EL (cell line): ENCODE measurements at places on chromosomes 5 and 9.
A peak's percentile ranks its signal among the peaks of the same experiment; 100 is the strongest.

- DNase-seq: no peak
Observed at GRCh38 chr9:126833020-126833419, 27.4 kb upstream of the ZBTB34 start.

DNA sequence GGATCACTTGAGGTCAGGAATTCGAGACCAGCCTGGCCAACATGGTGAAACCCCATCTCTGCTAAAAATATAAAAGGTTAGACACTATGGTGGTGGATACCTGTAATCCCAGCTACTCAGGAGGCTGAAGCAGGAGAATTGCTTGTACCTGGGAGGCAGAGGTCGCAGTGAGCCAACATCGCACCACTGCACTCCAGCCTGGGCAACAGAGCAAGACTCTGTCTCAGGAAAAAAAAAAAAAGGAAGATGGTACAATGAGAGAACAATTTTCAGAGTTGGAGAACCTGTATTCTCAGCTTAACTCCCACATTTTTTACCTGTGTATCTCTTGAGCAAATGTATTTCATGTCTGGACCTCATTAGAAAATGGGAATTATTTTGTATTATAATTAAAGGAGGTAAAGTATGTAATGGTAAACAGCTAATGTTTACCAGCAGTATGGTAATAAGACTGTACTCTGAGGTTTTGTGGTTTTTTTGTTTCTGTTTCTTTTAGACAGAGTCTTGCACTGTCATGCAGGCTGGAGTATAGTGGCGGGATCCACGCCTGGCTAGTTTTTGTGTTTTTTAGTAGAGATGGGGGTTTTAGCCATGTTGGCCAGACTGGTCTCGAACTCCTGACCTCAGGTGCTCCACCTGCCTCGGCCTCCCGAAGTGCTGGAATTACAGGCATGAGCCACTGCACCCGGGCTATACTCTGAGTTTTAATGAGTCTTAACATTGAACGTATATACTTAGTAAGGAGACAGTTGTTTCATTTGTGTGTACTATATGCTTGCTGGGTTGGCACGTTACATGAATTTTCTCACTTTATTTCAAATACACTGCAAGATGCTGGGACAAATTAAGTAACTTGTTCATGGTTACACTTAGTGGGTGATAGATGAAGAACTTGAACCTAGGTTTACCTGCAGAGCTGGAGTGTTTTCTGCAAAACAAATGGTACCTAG is 16.2 kb downstream of the UHRF2 start:
- no peak for DNase-seq

DNA sequence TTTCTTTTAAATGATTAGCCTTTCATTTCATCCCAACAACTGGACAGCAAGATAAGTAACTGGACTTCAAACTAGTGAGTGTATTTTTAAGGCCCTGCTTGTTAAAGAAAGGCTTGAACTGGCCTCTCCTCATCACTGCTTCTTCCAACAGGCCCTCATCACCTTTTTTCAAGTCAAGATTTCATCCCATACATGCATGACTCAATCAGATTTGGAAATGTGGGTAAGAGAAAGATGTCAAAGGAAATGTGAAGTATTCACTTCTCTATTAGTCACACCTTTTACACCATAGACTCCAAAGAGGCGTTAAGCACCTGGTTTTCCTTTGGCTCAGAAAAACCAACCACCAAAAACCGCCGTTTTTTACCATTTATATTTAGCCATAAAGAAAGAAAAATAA is 4.9 kb downstream of the NR4A3 start:
- no peak for DNase-seq

DNA sequence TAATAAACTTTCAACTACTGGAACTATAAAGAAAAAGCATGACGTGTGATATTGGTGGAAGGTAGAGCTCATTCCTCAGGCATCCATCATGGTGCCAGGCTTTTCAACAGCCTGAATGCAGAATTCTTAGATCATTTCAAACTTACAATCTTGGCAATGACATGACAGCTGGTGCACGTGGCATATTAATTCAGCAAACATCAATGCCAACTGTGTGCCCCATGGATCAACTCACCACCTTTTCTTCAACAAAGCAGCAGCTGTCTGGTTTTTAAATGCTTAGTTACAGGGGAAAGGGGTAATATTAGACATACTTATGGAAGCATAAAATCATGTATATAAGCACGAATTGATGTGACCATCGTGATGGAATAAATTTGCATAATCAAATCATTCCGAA is 56.0 kb upstream of the OR13F1 start:
- no peak for DNase-seq

DNA sequence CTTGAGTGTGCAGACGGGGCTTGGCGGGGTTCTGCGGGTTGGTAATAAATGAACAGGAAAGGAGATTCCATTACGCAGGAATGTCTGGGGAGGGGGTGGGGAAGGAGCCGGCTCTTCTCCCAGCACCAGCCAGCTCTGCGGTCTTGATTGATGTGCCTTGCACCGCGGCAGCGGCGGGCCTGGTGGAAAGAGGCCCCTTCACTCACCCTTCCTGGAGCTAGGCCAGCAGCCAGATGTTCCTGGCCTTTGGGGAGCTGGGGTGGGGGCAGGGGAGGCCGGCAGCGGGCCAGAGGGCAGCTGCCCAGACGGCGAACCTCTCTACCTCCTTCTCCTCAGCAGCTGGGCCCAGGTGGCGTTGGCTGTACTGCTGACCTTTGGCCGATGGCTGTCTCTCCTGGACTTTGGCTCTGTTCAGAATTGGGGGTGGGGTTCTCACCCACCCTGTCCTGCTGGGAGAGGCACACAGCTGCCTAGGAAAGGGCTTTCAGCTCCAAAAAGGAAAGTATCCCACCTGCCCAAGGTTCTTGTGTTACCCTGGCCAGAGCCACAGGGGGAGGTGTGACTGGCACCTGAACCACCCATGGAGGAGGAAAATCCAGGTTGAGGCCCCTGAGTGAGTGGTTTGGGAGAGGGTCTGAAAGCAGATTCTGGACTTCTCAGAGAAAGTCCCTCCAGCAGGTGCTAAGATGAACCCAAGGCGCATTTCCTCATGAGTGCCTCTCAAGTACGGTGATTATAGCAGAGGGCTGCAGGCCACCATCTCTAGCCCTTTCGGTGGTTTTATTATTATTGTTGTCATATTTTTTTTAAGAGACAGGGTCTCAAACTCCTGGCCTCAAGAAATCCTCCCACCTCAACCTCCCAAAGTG is 58.0 kb upstream of the SYNPO start:
- DNase-seq: no peak

DNA sequence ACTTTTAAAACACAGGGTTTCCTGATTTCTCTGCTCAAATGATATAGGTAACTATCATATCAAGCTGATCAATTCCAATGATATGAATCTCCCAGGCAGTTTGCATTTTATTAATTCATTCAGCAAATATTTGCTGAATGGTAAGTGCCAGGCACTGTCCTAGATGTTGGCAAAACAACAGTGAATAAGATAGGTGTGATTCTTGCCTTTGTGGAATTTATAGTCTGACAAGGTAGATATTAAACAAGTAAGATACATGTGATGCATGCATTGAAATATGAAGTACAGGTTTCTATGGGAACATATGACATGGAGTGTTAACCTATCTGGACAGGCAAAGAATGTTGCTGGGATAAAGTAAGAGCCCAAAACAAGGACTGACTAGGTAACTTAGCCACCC is 231.8 kb upstream of the DAB2 start:
- DNase-seq: no peak

DNA sequence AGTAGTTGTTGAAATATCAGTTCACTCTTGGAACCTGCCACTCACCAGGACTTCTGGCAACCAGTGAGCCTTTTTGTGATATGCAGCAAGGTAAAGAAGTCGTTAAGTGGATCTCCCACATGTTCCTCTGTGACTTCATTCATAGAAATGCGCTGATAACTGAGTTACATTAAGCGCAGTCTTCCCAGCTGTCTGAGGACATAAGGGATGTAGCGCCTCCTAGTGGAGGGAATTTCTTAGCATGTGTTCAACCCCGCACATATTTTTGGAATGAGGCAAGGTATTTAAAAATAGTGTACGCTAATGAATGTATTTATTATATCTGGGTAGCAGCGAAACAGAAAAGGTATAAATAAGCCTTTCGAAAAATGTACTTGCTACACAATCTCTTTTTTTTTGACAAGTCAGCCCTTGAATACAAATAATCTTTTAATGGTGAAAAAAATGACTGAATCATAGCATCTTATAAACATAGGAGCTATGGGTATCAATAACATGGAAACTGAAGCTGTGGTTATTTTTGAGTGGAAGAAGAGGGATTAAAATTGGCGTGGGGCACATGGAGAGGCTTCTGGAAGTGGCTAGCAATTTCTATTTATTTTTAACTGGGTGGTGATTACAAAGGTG is 38.0 kb downstream of the PALM2AKAP2 start:
- peak; percentile 97 for DNase-seq

GRCh38 chr5:44167540-44167939 is 221.7 kb downstream of the FGF10 start:
- no peak for DNase-seq

DNA sequence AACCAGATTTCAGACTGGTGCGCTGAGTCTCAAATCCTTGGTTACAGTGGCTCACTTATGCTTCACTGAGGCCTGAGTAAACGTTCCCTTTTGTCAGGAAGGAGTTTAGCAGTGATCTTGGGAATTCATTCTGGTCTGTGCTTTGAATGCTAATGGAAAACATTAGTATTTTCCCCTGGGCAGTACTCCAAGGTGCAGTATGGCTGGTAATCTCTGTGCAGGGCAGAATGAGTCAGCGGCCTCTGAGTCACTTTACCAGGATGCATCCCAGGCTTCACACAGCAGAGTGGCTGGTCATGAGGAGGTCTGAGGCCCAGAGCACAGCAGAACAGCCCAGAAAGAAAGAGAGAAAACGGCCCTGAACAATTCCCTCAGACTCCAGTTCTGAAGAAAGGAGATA is 54.0 kb downstream of the PCA3 start:
- DNase-seq: peak; percentile 98

- DNase-seq: no peak
Observed at GRCh38 chr9:1414711-1415131, 364.6 kb downstream of the DMRT2 start.

DNA sequence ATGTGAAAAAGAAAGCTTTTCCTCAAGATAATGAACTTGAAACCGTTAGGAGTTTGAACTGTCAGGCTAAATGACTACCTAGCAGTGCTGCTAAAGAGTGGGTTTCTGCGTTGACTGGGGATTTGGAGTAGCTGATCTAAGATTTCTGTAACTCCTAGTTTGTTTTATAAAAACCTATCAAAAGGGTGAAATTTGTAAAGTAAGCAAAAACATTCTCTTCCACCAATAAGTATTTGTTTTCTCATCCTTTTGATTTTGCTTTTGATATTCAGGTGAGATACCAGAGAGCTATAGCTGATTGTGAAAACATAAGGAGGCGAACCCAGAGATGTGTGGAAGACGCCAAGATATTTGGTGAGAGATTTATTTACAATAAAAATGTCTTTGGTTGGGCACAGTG is 4.1 kb downstream of the GRPEL2 start:
- DNase-seq: no peak

GRCh38 chr9:100890321-100890720 is 138.2 kb upstream of the PLPPR1 start:
- no peak for DNase-seq

DNA sequence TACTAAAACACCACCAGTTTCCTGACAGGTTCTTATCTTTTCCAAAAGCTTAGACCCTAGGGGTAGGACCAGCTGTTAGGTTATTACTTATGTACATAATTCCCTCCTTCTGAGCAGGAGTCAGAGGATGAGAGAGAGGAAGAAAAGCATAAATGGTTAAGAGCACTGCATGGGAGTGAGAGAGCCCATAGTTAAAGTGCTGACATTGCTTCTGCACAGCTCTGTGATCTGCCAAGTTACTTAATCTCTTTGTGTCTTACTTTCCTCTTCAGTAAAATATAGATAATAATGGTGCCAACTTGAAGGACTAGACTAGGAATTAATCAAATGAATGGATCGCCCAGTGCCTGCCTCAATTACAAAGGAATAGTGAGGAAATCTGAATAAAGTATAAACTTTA is 66.4 kb downstream of the NRG2 start:
- no peak for DNase-seq

DNA sequence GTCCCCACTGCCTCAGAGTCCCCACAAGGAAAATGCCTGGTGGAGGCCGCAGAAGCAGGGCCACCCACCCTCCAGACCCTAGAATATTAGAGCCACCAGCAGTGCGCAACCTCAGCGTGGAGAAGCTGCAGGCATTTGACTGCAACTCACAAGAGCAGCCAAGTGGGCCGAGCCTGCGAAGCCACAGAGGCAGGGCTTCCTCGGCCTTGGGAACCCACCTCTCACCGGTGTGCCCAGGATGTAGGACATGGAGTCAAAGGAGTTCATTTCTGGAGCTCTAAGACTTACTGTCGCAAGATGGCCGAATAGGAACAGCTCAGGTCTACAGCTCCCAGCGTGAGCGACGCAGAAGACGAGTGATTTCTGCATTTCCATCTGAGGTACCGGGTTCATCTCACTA is 397.9 kb upstream of the PIK3R1 start:
- DNase-seq: no peak

GRCh38 chr5:168298949-168299348 is 7.5 kb downstream of the WWC1 start:
- no peak for DNase-seq

GRCh38 chr9:72407114-72407513 is 42.1 kb upstream of the ZFAND5 start:
- no peak for DNase-seq

- peak; percentile 62 for DNase-seq
Observed at GRCh38 chr5:84218546-84218945, 166.1 kb downstream of the EDIL3 start.

- DNase-seq: peak; percentile 6
Observed at GRCh38 chr9:73239570-73240265, 88.1 kb downstream of the ANXA1 start.

DNA sequence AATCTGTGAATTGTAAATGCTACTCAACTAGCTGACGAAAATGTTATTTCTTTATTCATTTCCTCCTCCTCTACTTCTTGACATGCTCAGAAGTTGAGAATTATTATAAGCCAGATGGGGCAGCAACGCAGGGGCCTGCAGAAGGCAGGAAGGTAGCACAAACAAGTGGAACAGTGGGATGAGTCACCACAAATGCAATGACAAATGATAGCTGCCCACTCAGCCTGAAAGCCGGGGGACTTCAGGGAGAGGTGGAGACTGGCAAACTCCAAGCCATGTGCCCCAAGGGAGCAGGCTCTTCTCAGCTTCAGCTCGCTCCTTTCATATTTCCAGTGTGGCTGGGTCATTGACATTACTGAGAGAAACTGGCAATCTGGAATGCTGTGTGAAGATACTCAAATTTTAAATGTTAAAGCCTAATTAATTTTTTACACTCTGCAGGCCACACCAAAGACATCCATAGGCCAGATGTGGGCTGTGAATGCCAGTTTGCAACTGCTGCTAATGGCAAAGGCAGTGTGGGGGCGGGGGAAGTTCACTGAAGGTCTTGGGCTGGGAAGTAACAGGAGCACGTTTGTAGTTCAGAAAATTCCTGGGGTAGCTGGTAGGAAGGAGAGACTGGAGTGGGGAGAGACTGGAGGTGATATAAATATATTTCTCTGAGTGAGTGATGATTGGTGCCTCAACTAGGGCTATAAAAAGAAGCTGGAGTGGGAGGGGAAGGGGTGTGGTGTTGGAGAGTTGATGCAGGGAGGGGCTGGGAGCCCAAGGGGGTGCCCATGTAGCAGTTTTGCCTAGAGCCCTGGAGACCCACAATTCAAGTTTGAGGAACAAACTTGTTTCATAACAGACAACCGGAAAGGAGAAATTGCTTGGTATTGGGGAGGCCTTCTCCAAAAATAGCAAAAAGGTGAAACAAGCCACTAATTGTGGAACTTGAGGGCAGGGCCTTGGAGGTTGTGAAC is 20.8 kb upstream of the ADRB2 start:
- DNase-seq: peak; percentile 56

GRCh38 chr5:174741352-174741751 is 17.0 kb downstream of the MSX2 start:
- DNase-seq: no peak

- no peak for DNase-seq
Observed at GRCh38 chr9:3956081-3956671, 343.7 kb downstream of the GLIS3 start.
